ENCODE measurements at places on chromosomes 7 and 10. TPM values are rescaled to one million over a fixed set of nuclear protein-coding genes. Genes with fewer than 3 reads are reported as not detected.

The PHKG1 gene
- 2.8 TPM for total RNA-seq

The FAM131B gene
- total RNA-seq: 1.8 TPM

The SYT15 gene
- 6.3 TPM for total RNA-seq

The LDB3 gene
- 1.3 TPM for total RNA-seq

The C10orf143 gene
- total RNA-seq: 3.7 TPM

The ELFN1 gene
- 3.7 TPM for total RNA-seq

The MRLN gene
- not detected for total RNA-seq

The HMX3 gene
- not detected for total RNA-seq

The GFRA1 gene
- 18.3 TPM for total RNA-seq

The TMEM140 gene
- total RNA-seq: 55.5 TPM

The GIMAP6 gene
- total RNA-seq: 46.6 TPM

The ACTL6B gene
- not detected for total RNA-seq

The MMP21 gene
- 0.29 TPM for total RNA-seq

The CHST3 gene
- 80.3 TPM for total RNA-seq

The SLC18A3 gene
- total RNA-seq: not detected

The LRRTM3 gene
- total RNA-seq: not detected

The SVIL gene
- total RNA-seq: 100 TPM

The PWWP2B gene
- 30.4 TPM for total RNA-seq

The SLIT1 gene
- total RNA-seq: 0.19 TPM

The GPRIN2 gene
- total RNA-seq: not detected

The SH3PXD2A gene
- total RNA-seq: 51.3 TPM

The HOXA2 gene
- total RNA-seq: 1.2 TPM

The FEZF1 gene
- total RNA-seq: not detected

The NACAD gene
- 6.2 TPM for total RNA-seq

The TET1 gene
- 5.7 TPM for total RNA-seq

The SLC18A2 gene
- total RNA-seq: 0.42 TPM

The TRIM4 gene
- total RNA-seq: 21.2 TPM

The PKD2L1 gene
- total RNA-seq: 0.39 TPM

The STEAP4 gene
- total RNA-seq: 94.1 TPM

The SORBS1 gene
- total RNA-seq: 854 TPM

The C10orf53 gene
- not detected for total RNA-seq

The SEPTIN7 gene
- total RNA-seq: 195 TPM

The CYP2C8 gene
- total RNA-seq: 0.90 TPM

The SFRP5 gene
- not detected for total RNA-seq

The DRGX gene
- not detected for total RNA-seq

The EN2 gene
- 0.22 TPM for total RNA-seq

The METTL27 gene
- 1.7 TPM for total RNA-seq

The FAM200A gene
- 2.5 TPM for total RNA-seq

The SPDYE6 gene
- not detected for total RNA-seq

The GNAT3 gene
- total RNA-seq: not detected

The AUTS2 gene
- total RNA-seq: 28.1 TPM

The NUDT5 gene
- 52.2 TPM for total RNA-seq

The NME8 gene
- total RNA-seq: 0.45 TPM
